IMR-90 (cell line): ENCODE measurements at places on chromosomes 12 and 14. TPM values are rescaled to one million over a fixed set of nuclear protein-coding genes. Genes with fewer than 3 reads are reported as not detected.

ITGB7 gene
- under 0.01 and 0.18 TPM in 2 replicates for total RNA-seq

OTX2 gene
- total RNA-seq, result not detected in 2 replicates

DPPA3 gene
- not detected in 2 replicates for total RNA-seq

COCH gene
- total RNA-seq, result 0.18 and 0.28 TPM in 2 replicates
